ENCODE measurements at places on chromosomes 16 and 17.

DNA sequence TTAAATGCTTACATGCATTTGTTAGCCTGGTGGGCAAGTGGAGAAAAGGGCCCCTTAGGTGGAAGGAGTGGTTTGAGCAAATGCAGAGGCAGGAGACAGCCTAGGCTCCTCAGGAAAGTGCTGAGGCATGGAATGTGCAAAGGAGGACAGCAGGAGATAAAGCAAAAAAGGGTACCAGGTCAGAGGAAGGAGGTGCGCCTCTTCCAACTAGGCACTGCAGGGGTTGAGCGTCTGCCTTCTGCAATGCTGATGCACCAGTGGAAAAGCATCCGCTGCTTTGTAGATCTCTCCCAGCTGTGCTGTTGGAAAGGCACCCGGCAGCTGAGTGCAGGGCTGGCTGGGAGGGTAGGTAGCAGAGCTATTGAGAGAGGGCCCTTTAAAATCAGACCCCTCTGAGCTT lies 287.0 kb upstream of the XYLT1 start:
- DNase-seq = no peak

- peak; percentile 72 for DNase-seq
Observed at GRCh38 chr17:50479522-50480141, 972 bp downstream of the RSAD1 start.

- no peak for DNase-seq
Observed at GRCh38 chr16:10297341-10298006, 88.4 kb upstream of the ATF7IP2 start.

- DNase-seq = peak; percentile 80
Observed at GRCh38 chr17:17416007-17416399, 60.8 kb upstream of the MED9 start.

- DNase-seq = no peak
Observed at GRCh38 chr17:50240851-50241250, 33.4 kb upstream of the TMEM92 start.

DNA sequence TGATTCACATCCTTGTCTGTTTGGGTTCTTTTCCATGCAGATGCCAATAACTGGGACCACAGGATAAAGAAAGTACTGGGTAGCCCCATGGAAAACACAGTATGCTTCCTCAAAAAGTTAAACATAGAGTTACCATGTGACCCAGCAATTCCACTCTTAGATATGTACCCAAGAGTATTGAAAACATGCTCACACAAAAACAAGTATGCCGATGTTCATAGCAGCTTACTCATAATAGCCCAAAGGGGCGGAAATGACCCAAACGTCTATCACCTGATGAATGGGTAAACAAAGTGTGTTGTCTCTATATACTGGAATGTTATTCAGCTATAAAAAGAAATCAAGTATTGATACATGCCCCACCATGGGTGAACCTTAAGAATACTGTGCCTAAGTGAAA lies 55.4 kb downstream of the CYB5B start:
- no peak for DNase-seq

DNA sequence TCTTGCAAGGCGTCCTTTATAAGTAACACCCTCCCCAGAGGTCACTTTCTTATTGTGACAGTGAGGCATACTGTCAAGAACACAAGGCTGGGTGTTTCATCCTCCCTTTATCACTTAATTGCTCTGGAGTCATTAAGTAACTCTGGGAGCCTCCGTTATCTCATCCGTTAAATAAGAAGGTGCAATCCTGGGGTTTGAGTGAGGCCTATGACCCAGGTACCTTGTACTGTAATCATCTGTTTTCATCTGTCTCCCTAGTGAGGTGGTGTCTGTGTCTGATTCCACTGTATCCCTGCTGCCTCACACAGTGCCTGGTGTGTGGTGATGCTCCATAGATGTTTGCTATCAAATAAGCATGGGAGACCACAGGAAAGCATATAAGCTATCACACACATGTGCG lies 17.7 kb downstream of the TNS4 start:
- no peak for DNase-seq

GRCh38 chr17:80876950-80877728 lies 114.5 kb upstream of the CHMP6 start:
- no peak for DNase-seq

DNA sequence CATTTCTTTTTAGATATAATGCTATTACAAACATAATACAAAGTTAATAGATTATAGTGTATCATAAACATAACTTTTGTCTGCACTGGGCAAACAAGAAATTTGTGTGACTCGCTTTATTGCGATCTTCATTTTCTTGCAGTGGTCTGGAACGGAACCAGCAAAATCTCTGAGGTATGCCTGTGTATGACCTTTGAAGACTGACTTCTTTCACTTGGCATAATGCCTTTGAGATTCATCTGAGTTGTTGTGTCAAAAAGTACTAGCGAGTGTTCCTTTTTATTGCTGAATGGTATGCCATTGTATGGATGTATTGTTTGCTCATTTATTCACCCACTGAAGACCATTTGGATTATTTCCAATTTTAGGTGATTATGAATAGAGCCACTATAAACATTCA lies 69.2 kb downstream of the TANC2 start:
- no peak for DNase-seq

DNA sequence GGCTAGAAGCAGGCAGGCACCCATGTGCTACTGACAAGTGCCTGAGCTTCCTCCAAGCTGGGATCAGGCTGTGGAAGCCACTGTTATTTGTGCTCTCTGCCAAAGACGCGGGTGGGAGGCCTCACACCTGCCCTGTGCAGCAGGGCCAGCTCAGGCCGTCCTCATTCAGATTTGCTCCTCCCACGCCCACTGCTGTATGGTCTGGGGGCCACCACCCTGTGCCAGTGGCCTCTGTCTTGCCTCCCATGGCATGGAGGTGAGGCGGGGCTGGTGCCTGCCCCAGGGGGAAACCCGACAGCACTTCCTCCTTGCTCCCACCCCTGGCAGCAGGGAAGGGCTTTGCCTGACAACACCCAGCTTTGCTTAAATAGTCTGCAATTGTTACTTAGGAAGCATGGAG lies 356.5 kb upstream of the CDH8 start:
- DNase-seq = no peak

DNA sequence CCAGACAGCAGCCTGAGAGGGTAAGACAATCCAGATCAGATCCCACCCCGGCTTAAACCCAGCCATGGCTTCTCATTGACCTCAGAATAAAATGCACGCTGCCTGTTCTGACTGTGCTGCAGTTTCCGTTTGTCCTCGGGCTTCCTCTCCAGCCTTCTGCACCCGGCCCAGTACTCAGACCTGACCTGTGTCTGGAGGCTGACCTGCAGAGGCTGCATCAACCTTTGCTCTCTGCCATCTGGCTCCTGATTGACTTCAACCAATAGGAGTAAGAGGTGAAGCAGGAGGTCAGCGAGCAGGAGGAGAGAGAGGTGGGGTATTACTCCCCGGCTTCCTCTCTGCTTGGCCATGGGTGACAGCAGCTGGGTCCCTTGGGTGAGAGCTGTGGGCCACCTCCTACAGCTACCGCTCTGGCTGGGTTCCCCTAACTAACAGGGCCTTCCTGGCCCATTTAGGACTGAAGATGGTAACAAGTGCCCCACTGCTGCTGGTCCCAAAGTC lies 46.7 kb downstream of the C16orf82 start:
- no peak for DNase-seq
